ENCODE measurements at places on chromosomes 2 and 18. TPM values are rescaled to one million over a fixed set of nuclear protein-coding genes. Genes with fewer than 3 reads are reported as not detected.

DNA sequence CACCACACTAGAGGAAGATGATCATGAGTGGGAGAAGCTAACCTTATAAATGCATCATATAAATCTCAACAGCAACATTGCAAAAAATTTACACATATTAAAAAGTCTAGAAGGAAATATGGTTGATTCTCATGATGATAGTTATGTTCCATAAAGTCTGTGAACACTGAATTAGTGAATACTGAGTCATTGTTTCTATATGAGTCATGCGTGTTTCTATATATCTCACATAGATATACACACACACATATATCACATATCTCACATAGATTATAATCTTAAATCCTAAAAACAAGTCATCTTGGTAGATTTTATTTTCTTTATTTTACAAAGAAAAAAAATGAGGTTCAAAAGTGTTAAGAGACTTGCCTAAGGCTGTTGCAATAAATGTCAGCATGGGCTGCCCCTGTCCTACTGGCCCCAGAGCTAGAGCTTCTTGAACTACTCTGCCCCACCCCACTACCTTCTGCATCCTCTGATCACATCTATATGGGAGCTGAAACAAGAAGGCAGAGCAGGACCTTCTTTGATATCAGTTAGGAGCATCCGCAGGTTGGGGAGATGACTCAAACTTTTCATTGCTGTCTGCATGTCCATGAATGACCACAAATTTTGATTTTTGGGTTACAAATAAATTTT lies 81.8 kb upstream of the ADAM23 start:
- no peak overlapping the region for H3K4me3 ChIP-seq
- H3K27me3 ChIP-seq, result no peaks in the 10 kb centered on the region
- DNase-seq, result no peak
- no peaks in the 10 kb centered on the region for H3K4me1 ChIP-seq

- no peak overlapping the region for H3K4me3 ChIP-seq
- H3K27me3 ChIP-seq, result no peaks in the 10 kb centered on the region
- H3K27ac ChIP-seq, result no peak overlapping the region
- H3K4me1 ChIP-seq, result no peaks in the 10 kb centered on the region
Observed at GRCh38 chr2:136207030-136207623, 89.2 kb upstream of the CXCR4 start.

DNA sequence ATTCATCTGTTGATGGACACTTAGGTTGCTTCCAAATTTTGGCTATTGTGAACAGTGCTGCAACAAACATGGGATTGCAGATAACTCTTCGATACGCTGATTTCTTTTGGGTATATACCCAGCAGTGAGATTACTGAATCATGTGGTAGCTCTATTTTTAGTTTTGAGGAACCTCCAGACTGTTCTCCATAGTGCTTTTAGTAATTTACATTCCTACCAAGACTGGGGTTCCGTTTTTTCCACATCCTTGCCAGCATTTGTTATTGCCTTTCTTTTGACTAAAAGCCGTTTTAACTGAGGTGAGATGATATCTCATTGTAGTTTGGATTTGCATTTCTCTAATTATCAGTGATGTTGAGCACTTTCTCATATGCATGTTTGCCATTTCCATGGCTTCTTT lies 200.3 kb downstream of the MBD5 start:
- DNase-seq, result no peak
- no peak overlapping the region for H3K27ac ChIP-seq
- H3K4me1 ChIP-seq, result no peaks in the 10 kb centered on the region
- no peak overlapping the region for H3K4me3 ChIP-seq

The TTN gene
- 43.4 TPM for total RNA-seq

The DHRS9 gene
- total RNA-seq, result 257 TPM
